ENCODE measurements at places on chromosomes 7 and 10.

DNA sequence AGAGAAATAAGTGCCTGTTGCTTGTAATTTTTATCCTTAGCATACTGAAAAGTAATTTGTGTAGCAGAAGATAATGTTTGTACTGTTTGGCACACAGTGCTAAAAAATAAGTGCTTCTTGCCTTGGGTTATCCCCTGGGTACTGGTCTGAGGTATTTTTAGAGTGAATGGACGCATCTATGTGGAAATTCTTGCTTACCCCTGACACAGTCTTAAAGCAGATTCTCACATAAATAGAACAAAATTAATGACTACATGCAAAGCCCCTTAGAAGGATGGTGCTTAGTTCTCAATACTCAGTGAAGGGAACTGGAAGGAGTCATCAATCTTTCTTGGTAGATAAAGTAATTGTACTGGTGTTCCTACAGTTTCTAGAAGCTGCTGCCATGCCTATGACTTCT is 548.6 kb downstream of the ARL4A start:
- no peak for DNase-seq

DNA sequence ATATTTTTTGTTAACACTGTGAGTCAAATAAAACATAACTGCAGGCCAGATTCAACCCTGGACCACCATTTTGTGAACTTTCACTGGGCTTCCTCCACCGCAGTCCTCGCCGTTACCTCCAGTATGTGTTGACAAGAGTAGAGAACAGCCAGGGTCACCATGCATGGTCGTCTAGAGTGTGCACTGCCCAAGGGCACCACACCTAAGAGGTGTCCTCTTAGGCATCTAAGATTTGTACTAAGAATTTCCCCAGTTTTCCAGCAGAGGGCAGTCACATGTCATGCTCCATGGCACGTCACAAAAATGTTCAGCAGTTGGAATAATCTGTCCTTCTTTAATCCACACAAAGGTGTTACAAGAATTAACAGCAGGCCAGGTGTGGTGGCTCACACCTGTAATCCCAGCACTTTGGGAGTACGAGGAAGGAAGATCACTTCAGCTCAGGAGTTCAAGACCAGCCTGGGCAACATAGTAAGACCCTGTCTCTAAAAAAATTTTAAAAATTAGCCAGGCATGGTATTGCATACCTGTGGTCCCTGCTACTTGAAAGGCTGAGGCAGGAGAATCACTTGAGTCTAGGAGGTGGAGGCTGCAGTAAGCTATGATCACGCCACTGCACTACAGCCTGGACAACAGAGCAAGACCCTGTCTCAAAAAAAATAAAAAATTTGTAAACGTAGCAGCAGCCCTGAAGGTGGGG is 71.2 kb upstream of the FOXK1 start:
- DNase-seq = no peak

- DNase-seq = peak; percentile 51
Measured at GRCh38 chr7:72493850-72494661, 81.9 kb upstream of the CALN1 start.

- DNase-seq = no peak
Measured at GRCh38 chr7:22109761-22110160, 164.1 kb upstream of the CDCA7L start.

GRCh38 chr7:77837275-77837674 is 38.7 kb downstream of the PHTF2 start:
- DNase-seq = no peak

- no peak for DNase-seq
Measured at GRCh38 chr10:52053497-52053896, 260.6 kb upstream of the DKK1 start.

- no peak for DNase-seq
Measured at GRCh38 chr10:85642421-85643170, 724.0 kb downstream of the GRID1 start.

- DNase-seq = no peak
Measured at GRCh38 chr7:3370068-3370830, 69.2 kb downstream of the SDK1 start.

GRCh38 chr7:124779620-124780019 is 14.0 kb upstream of the GPR37 start:
- DNase-seq = no peak

DNA sequence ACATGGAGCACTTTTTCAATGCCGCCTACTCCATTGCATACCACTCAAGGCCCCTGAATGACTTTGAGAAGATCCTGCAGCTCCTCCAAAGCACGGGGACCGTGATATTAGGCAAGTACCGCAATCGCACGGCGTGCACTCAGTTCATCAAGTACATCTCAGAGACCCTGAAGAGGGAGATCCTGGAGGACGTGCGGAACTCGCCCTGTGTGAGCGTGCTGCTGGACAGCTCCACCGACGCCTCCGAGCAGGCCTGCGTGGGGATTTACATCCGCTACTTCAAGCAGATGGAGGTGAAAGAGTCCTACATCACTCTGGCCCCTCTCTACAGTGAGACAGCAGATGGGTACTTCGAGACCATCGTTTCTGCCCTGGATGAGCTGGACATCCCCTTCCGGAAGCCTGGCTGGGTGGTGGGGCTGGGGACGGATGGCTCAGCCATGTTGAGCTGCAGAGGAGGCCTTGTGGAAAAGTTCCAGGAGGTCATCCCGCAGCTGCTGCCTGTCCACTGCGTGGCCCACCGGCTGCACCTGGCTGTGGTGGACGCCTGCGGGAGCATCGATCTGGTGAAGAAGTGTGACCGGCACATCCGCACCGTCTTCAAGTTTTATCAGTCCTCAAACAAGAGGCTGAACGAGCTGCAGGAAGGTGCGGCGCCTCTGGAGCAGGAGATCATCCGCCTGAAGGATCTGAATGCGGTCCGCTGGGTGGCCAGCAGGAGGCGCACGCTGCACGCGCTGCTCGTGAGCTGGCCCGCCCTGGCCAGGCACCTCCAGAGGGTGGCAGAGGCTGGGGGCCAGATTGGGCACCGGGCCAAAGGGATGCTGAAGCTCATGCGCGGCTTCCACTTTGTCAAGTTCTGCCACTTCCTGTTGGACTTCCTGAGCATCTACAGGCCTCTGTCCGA is 12.7 kb upstream of the ATP6V0E2 start:
- DNase-seq = no peak

All from right renal cortex interstitium (tissue), 3 donors.